ENCODE measurements at places on chromosomes 4 and X.

DNA sequence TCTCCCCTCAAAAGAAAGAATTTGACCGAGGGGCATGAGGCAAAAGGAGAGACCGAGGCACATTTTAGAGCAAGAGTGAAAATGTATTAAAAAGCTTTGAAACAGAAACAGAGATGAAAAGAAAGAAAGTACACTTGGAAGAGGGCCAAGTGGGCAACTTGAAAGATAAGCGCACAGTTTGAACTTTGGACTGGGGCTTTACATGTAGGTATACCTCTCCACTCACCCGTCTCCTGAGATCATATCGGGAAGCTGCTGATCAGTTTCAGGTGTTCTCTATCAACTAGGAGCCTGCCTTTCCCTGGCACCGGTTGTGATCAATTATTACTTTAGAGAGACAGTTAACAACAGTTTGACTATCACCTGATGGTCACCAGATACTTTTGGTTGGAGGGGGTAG lies 2666.5 kb downstream of the ARAP2 start:
- no peak for DNase-seq
- H3K36me3 ChIP-seq, result no peaks in the 10 kb centered on the region
- no peak overlapping the region for H3K27ac ChIP-seq
- H3K4me1 ChIP-seq, result no peaks in the 10 kb centered on the region
- no peak overlapping the region for H3K4me3 ChIP-seq

DNA sequence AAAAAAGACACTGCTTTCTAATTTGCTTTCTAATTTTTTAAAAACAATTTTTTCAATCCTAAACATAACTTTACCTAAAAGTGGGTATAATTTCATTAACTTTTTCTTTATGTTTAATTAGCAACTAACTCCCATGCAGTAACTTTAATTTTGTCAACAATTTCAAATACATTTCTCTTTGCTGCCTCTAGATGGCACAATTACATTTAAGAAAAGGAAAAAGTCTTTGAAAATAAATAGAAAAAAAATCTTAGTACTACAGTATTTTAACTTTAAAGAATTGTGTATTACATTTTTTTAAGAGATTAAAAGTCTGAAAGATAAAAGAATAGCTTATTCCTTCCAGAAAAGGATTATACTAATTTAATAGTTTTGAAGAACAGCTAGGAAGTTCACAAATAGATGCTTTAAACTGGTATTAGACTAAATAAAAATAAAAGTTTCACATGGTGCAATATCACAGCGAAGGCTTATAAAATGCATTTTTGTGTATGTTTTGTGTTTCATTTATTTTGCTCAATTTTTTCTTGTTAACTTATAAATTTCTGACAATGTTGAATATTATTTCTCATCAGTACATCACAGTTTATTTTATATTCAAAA lies 105.1 kb downstream of the ADGRA3 start:
- no peaks in the 10 kb centered on the region for H3K27me3 ChIP-seq
- H3K4me1 ChIP-seq, result no peaks in the 10 kb centered on the region
- no peak for DNase-seq
- H3K36me3 ChIP-seq, result peaks cover 2% of the 10 kb centered on the region

- H3K27me3 ChIP-seq, result no peaks in the 10 kb centered on the region
- no peaks in the 10 kb centered on the region for H3K36me3 ChIP-seq
- DNase-seq, result no peak
Observed at GRCh38 chr4:54525602-54526001, 132.2 kb upstream of the KIT start.

- no peak for DNase-seq
- peaks cover 7% of the 10 kb centered on the region for H3K4me1 ChIP-seq
- H3K27me3 ChIP-seq, result peaks cover 4% of the 10 kb centered on the region
- H3K36me3 ChIP-seq, result no peaks in the 10 kb centered on the region
- H3K27ac ChIP-seq, result no peak overlapping the region
- no peak overlapping the region for H3K4me3 ChIP-seq
Observed at GRCh38 chrX:120242813-120243212, 7.8 kb upstream of the ZBTB33 start.

GRCh38 chr4:147117431-147117830 lies 171.8 kb upstream of the TTC29 start:
- H3K4me3 ChIP-seq, result no peak overlapping the region
- no peak for DNase-seq
- no peaks in the 10 kb centered on the region for H3K27me3 ChIP-seq
- H3K36me3 ChIP-seq, result no peaks in the 10 kb centered on the region

DNA sequence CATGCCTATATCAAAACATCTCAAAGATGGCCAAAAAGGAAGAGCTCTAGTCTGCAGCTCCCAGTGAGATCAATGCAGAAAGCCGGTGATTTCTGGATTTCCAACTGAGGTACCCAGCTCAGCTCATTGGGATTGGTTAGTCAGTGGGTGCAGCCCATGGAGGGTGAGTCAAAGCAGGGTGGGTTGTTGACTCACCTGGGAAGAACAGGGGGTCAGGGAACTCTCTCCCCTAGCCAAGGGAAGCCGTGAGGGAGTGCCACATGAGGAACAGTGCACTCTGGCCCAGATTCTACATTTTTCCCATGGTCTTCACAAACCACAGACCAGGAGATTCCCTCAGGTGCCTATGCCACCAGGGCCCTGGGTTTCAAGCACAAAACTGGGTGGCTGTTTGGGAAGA lies 57.3 kb upstream of the FGF16 start:
- DNase-seq, result no peak
- H3K4me1 ChIP-seq, result no peaks in the 10 kb centered on the region
- no peaks in the 10 kb centered on the region for H3K27me3 ChIP-seq
- no peaks in the 10 kb centered on the region for H3K36me3 ChIP-seq
- H3K4me3 ChIP-seq, result no peak overlapping the region

DNA sequence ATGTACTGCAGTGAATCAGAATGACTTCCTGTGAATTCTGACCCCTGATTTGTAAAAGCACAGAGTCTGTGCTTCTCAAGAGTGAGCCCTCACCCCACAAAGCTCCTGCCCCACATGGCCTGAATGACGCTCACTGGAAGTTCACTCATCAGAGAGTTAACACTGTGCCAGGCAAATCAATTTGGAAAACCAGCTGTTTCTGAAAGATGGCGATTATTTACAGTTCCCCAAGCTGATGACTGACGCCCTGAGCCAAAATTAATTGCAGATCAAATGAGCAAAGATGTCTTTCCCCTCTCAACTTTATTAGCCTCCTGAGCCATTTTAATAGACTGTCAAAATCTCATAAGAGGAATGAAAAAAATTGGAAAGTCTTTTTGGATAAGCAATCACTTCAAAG lies 118.0 kb downstream of the SLC2A9 start:
- H3K27ac ChIP-seq, result no peak overlapping the region
- H3K4me1 ChIP-seq, result no peaks in the 10 kb centered on the region
- DNase-seq, result no peak
- no peaks in the 10 kb centered on the region for H3K27me3 ChIP-seq

GRCh38 chrX:53479301-53479700 lies 45.1 kb upstream of the HSD17B10 start:
- H3K36me3 ChIP-seq, result no peaks in the 10 kb centered on the region
- H3K4me1 ChIP-seq, result no peaks in the 10 kb centered on the region
- no peak overlapping the region for H3K27ac ChIP-seq
- DNase-seq, result no peak
- H3K27me3 ChIP-seq, result no peaks in the 10 kb centered on the region

GRCh38 chr4:36489798-36490197 lies 208.4 kb downstream of the DTHD1 start:
- H3K27ac ChIP-seq, result no peak overlapping the region
- H3K36me3 ChIP-seq, result no peaks in the 10 kb centered on the region
- no peaks in the 10 kb centered on the region for H3K4me1 ChIP-seq
- no peak overlapping the region for H3K4me3 ChIP-seq
- no peak for DNase-seq

DNA sequence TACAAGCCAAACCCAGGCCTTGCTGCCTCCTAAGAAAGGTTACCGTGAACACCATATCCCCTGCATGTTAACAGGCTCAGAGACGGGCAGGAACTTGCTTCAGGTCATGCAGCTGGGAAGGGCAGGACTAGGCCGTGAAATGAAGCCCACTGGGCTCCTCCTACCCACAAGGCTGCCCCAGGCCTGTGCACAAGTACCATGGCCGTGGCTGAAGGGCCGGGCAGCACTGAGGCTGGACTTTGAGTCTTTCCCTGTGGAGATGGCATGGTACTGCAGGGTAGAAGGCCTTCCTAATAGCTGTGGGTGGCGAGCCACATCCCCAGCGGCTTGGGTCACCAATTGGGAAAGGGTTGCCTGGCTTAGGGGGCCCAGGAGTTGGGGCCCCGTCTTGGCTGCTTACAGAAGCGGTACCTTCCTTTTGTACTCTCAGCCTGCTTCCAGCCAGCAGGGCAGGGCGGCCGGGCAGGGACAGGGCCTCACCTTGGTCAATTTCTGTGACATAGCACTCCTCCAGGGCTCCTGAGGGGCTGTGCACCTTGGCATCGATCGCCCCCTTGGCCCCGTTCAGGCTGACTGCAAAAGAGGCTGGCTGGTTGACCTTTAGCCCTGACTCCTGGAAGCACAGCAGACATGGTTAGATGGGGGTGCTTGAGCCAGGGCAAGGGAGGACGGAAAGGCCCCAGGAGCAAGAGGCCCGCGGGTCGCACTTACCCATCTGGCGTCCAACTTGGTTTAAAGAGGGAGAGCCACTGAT lies 23.8 kb downstream of the FLNA start:
- H3K27me3 ChIP-seq, result no peaks in the 10 kb centered on the region
- peaks cover 14% of the 10 kb centered on the region for H3K4me1 ChIP-seq
- no peak overlapping the region for H3K4me3 ChIP-seq
- H3K36me3 ChIP-seq, result no peaks in the 10 kb centered on the region

GRCh38 chr4:106852426-106852825 lies 183.7 kb downstream of the DKK2 start:
- DNase-seq, result no peak
- no peaks in the 10 kb centered on the region for H3K36me3 ChIP-seq
- H3K27ac ChIP-seq, result no peak overlapping the region
- H3K4me1 ChIP-seq, result no peaks in the 10 kb centered on the region
- H3K4me3 ChIP-seq, result no peak overlapping the region
- no peaks in the 10 kb centered on the region for H3K27me3 ChIP-seq

DNA sequence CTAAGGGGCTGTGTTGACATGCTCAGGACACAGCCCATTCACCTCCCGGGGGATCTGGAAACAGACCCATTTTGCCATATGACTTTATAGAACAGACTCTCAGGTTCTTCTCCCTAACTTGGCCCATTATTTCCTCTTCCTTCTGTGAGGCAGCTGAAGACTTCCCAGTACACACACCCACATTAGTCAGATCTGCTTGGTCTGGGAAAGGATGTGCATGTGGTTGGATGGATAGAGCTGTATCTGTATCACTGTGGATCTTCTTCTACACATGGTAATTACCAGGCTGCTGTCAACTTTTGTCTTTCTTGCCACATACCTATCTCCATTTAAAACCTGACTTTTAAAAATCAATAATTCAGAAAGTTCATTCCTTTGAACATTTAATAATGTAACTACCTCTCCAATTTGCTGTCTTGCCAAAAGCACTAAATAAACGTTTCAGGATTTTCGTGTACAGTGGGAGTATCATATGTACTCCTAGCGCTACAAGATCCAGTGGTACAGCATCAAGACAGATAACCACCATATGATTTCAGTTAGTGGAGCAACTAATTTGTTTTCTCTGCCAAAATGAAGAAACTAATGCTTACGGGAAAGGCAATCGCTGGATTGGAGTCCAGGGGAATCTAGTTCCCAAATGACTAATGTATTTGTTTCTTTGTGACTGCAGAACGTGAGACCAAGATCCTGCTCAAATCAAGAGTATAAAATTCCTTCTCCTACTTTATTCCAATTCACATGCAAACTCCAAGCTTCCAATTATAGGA lies 134.1 kb upstream of the MAP3K15 start:
- DNase-seq, result no peak
- no peak overlapping the region for H3K27ac ChIP-seq
- H3K36me3 ChIP-seq, result no peaks in the 10 kb centered on the region
- H3K4me3 ChIP-seq, result no peak overlapping the region
- H3K4me1 ChIP-seq, result no peaks in the 10 kb centered on the region

DNA sequence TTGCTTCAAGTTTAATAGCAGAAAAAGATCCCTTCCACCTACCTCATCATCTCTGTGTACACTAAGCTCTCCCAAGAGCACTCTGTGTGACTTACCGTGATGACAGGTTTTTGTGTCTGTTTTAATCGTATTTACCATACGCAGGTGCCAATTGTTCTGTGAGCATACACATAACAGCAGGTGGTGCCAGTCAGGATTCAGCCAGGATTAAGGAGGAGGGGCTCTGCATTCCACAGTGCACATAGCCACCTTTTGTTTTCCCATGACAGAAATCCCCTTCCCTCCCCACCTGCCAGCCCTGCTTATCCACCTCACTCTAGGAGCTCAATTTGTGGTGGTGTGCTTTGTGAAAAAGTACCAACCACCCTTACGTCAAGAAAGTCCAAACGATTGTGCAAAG lies 14.8 kb downstream of the ANK2 start:
- no peaks in the 10 kb centered on the region for H3K27me3 ChIP-seq
- DNase-seq, result no peak
- no peak overlapping the region for H3K27ac ChIP-seq
- no peak overlapping the region for H3K4me3 ChIP-seq

GRCh38 chrX:19747652-19748610 lies 139.5 kb downstream of the SH3KBP1 start:
- H3K4me1 ChIP-seq, result no peaks in the 10 kb centered on the region
- H3K36me3 ChIP-seq, result no peaks in the 10 kb centered on the region
- H3K4me3 ChIP-seq, result no peak overlapping the region
- no peak overlapping the region for H3K27ac ChIP-seq
- DNase-seq, result no peak

GRCh38 chr4:78481180-78481579 lies 70.4 kb upstream of the ANXA3 start:
- no peak overlapping the region for H3K27ac ChIP-seq
- no peaks in the 10 kb centered on the region for H3K36me3 ChIP-seq
- no peaks in the 10 kb centered on the region for H3K27me3 ChIP-seq
- no peaks in the 10 kb centered on the region for H3K4me1 ChIP-seq
- DNase-seq, result no peak

GRCh38 chr4:42216664-42217063 lies 64.2 kb upstream of the BEND4 start:
- no peaks in the 10 kb centered on the region for H3K36me3 ChIP-seq
- no peak overlapping the region for H3K27ac ChIP-seq
- H3K4me1 ChIP-seq, result no peaks in the 10 kb centered on the region
- DNase-seq, result no peak

DNA sequence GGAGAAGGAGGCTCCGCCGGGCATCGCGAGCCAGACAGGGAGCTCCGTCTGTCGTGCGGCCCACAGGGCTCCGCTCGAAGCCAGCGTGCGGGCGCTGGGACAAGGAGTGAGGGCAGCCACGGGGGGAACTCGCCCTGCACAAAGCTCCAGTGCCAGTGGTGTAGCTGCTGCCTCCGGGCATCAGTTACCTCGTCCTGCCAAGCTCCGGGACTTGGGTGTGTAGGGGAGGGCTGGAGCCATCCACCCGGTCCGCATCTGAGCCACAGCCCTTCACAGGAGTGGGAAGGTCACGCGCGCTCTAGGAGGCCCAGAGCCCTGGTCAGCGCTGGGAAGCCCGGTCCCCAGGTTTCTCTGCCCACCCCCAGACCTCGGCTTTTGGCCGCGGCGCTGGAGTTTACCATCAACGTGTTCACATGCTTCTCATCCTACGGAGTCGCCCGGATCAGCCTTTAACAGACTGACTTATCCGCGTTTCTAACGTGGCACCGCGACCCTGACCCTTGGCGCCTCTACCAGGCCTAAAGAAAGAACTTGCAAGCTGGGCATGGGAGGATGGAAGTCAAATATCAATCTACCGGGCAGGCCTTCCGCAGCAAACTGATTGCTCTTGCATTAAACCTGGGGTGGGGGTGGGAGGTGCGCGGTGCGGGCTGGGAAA lies 8.4 kb upstream of the PRDM8 start:
- DNase-seq, result no peak
- H3K4me1 ChIP-seq, result peaks cover 4% of the 10 kb centered on the region
- H3K4me3 ChIP-seq, result no peak overlapping the region
- no peaks in the 10 kb centered on the region for H3K27me3 ChIP-seq

- no peak overlapping the region for H3K4me3 ChIP-seq
- H3K27ac ChIP-seq, result no peak overlapping the region
- H3K36me3 ChIP-seq, result no peaks in the 10 kb centered on the region
- DNase-seq, result no peak
Observed at GRCh38 chrX:71228063-71228642, 5.1 kb downstream of the GJB1 start.

All from Panc1 (cell line).